GM19239 (cell line): ENCODE measurements at places on chromosomes 13 and 19.

DNA sequence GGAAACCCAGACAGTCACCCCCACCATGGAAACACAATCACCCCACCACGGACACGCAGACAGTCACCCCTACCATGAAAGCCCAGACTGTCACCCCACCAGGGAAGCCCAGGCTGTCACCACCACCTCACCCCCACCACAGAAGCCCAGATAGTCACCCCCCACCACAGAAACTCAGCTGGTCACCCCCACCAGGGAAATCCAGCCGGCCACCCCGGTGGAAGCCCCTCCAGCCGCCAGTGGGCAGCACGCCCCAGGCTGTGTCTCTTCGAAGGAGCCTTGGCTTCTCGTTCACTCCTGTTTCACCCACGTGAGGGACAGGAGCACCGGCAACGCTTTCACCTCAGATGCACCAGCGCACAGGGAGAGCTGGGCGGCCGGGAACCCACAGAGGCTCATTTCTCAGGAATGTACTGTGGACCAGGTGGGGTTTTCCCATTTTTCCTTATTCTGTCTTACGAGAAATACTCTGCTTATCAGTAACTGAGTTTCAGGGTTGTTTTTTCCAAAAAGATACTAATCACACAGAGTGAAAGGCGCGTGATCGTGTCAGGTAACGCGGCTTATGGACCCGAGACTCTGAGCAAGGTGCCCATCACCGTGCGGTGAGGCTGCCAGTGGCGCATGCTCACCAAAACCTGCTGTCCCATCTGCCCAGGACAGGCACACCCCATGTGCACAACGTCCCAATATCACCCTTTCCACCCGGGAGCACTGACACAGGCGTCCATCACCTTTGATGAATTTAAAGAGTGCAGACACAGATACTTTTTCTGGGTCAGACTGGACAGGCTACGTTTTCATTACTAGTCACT lies 28.0 kb downstream of the CARS2 start:
- no peak for DNase-seq

GRCh38 chr13:49348751-49349150 lies 95.1 kb downstream of the CAB39L start:
- no peak for DNase-seq

DNA sequence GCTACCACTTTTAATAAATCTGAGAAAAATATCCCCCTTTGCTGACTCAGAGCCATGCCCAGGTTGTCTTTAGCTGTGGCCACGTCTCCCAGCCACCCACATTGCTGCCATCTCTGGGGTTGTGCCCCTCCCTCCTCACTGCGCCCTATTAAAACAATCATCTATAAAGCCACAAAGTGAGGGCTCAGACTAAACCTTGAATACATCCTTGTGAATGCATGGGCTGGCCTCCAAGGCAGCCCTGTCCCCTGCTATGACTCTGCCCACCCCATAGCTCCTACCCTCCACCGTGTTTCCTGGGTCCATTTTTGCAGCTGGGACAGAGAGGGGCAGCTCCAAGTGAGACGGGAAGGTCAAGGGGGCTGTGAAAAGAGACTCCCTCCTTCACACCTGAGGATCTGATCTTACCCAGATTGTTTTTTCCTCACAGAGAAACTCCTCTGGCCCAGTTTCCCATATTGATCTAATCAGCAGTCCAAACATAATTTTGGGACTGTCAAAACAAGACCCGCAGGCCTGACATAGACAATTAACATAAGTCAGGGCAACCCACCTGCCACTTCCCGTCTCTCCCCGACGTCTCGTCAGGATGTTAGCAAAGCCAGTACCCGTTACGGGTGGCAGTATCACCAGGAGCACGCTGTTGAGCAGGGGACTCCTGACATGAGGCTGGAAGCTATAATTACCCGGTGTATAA lies 199.0 kb downstream of the KATNAL1 start:
- no peak for DNase-seq

GRCh38 chr19:18029617-18030338 lies 21.8 kb downstream of the ARRDC2 start:
- no peak for DNase-seq

DNA sequence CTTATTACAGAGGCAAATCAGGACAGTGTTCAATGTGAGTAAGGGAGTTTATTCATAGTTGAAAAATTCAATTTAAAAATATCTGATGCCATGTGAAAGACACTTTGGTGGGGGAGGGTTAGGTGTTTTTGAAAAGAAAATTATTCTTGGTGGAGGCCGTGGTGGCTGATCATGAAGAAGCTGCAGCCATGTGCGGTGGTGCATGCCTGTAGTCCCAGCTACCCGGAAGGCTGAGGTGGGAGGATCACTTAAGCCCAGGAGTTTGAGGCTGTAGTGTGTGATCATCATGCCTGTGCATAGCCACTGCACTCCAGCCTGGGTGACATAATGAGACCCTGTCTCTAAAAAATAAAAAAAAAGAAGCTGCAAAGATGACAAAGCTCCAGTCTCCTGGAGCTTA lies 28.6 kb downstream of the WDFY2 start:
- DNase-seq = no peak

- no peak for DNase-seq
These were observed 120.8 kb upstream of the PCDH20 start for GRCh38 chr13:61536433-61536832.

DNA sequence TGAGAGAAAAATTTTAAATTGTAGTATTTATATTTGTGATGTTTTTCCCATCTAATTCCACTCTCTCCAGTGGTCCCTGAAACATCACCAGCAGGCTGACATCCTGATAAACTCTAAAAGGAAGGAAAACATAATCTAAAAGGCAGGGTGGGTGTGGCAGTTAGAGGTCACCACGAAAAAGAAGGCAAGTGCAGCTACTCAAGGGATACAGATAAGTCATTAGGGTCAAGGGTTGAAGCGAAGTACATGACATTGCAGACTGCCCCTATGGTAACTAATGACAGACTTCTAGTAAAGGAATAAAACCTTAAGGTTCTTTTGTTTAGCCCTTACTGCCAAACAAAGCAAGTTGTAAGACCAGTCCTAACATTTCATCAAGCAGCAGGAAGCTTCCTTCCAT lies 6.0 kb upstream of the NEK3 start:
- no peak for DNase-seq

GRCh38 chr13:95235199-95235756 lies 66.0 kb downstream of the ABCC4 start:
- DNase-seq = no peak

DNA sequence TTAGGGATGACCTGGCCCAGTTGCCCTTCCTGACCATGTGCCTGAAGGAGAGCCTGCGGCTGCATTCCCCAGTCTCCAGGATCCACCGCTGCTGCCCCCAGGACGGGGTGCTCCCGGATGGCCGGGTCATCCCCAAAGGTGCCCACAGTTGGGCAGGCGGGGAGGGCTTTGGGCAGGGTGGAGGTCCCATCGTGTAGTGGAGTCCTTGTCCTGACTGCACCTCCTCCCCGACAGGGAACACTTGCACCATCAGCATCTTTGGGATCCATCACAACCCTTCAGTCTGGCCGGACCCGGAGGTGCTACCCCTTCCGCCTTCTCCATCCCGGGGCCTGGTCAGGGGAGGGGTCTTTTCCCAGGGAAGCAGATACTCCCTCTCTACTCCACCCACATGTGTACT lies 31.7 kb upstream of the CYP4F8 start:
- DNase-seq = no peak

GRCh38 chr13:36710396-36710795 lies 36.6 kb downstream of the SERTM1 start:
- DNase-seq = no peak

GRCh38 chr13:99854366-99854765 lies 117.2 kb downstream of the ZIC5 start:
- no peak for DNase-seq

GRCh38 chr19:18763674-18764590 lies 27.2 kb downstream of the COMP start:
- no peak for DNase-seq

GRCh38 chr19:47097396-47098201 lies 16.0 kb downstream of the ZC3H4 start:
- no peak for DNase-seq

DNA sequence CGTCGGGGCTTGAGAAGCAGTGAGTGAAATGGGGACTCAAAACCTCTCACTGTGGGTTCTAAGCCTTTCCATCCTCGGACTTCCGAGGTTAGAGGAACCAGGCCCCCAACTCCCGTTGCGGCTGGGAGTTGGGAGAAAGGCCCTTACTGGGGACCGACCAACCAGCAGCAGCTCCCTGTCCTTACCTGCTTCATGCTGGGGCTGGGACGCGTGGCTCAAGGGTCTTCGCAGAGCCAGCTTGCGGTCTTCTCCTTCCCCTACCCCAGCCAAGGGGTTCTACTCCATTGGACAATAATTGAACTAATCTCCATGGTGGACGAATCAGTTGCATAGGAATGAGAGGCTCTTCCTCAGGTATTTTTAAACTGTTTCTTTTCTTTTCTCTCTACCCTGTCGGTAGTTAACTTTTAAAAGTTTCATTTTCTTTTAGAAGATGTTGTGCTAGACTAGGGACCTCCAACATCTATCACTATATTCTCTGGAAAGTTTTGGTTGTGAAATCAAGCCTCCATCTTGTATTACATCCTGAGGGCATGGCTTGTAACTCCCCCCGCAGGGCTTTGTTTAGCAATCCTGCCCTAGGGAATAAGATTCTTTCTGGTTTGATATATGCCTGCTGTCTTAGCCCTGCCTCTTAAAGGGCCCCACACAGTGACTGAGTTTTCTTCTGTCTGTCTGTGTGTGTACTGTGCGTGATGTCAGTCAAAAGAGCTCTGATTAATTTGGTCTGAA lies 1027.1 kb upstream of the PCDH9 start:
- no peak for DNase-seq

- no peak for DNase-seq
These were observed 193.5 kb downstream of the TEX29 start for GRCh38 chr13:111513766-111514609.

DNA sequence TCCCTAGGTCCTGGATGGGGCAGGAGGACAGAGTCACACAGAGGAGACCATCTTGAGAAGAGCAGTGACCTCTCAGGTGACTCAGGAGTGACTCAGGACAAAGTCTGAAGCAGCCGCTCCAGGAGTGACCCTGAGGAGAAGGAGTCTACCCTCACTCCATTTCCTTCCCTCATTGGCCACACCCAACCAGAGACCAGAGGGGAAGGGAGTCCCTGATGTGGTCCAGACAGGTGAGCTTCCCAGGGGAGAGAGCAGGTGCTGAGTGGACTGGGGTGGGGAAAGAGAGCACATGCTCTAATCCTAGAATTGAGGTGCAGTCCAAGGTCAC lies 75.5 kb upstream of the MEDAG start:
- DNase-seq = no peak

- no peak for DNase-seq
These were observed 20.9 kb downstream of the VAV1 start for GRCh38 chr19:6793411-6793810.

DNA sequence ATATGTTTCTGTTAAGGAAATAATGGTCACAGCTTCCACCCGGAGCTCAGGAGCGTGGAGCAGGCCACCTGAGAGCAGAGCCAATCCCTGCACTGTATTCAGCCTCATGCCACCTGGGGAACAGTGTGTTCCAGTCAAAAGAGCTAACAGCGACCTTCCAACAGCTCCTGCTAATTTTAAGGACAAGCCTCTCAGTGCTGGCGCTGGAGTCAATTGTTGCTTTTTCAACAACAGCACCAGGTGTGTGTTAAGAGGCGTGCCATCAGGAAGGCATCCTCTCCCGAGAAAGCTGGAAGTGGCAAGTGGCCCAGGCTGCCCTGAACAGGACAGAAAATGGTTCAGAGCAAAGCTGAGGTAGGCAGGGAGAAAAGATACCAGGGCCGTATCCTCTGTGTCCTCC lies 102.0 kb downstream of the CACNA1A start:
- no peak for DNase-seq
